SK-N-MC (cell line): ENCODE measurements at places on chromosomes 1 and 21.
A peak's percentile ranks its signal among the peaks of the same experiment; 100 is the strongest.

DNA sequence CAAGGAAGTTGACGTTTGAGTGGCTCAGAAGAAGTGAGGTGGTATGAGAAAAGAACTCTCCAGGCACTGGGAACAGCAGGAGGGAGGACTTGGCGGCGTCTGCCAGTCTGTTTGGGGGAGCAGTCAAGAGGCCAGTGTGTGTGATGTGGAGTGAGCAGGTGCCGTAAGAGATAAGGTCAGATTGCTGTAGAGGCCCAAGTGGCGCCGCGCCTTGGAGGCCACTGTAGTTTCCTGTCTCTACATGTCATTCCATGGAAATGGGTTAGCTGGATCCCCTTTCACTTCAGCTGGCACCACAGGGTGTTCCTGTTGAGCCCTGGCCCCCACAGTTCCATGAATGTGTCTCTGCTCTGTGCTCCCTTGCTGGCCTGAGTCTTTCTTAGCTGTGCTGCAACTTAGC is 35.5 kb upstream of the PTPRF start:
- DNase-seq, result no peak

GRCh38 chr1:90000934-90001676 is 6.2 kb downstream of the ZNF326 start:
- no peak for DNase-seq

- no peak for DNase-seq
Measured at GRCh38 chr1:194809665-194810064, 1623.3 kb upstream of the B3GALT2 start.

DNA sequence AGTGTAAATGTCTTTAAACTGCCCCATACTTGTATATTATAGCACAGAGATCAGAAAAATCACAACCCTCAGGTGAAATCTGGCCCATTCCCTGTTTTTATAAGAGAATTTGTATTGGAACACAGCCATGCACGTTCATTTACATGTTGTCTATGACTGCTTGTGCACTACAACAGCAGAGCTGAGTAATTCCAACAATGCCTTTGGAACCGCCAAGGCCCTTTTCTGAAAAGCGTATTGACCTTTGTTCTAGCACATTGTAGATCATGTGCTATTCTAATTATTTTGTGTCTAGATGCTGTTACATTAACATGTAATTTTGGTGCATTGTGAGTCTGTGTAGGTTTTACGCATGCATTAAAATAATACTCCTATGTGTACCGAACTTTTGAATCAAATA is 339.6 kb downstream of the CHRM3 start:
- no peak for DNase-seq

GRCh38 chr1:175649416-175649815 is 94.0 kb downstream of the TNR start:
- DNase-seq, result no peak

DNA sequence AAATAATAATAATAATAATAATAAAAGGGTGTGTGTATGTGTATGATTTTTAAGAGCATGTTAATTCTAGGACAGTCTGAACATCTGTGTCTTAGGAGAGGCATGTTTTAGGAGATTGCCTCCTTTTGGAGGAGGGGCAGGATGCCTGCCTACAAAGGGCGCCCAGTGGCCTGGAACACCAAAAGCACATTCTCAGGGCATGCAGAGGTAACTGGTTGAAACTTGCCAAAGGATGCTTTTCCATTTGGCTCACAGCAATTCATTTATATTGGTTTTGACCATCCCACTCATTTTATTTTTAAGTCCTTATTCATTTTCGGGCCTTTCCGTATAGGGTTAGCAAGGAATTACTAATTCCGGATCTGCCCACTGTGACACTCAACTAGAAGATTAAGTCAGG is 21.1 kb upstream of the LAMC2 start:
- no peak for DNase-seq

DNA sequence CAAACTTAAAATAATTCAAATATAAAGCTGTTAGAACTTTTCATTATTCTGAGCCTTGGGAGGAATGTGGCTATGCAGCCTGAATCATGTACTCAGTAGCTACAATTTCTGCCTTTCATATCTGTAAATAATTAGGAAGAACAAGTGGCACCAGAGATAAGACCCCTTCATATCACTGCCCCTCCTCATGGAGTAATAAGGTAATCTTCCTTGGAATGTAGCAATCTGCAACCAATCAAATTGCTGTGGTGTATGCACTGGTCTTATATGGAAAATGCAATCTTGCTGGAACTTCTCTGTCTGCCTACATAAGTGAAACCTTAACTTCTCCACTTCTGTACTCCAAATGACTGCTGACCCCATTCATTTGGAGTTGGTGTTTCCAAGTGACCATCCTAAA is 104.4 kb upstream of the VANGL1 start:
- DNase-seq, result no peak

DNA sequence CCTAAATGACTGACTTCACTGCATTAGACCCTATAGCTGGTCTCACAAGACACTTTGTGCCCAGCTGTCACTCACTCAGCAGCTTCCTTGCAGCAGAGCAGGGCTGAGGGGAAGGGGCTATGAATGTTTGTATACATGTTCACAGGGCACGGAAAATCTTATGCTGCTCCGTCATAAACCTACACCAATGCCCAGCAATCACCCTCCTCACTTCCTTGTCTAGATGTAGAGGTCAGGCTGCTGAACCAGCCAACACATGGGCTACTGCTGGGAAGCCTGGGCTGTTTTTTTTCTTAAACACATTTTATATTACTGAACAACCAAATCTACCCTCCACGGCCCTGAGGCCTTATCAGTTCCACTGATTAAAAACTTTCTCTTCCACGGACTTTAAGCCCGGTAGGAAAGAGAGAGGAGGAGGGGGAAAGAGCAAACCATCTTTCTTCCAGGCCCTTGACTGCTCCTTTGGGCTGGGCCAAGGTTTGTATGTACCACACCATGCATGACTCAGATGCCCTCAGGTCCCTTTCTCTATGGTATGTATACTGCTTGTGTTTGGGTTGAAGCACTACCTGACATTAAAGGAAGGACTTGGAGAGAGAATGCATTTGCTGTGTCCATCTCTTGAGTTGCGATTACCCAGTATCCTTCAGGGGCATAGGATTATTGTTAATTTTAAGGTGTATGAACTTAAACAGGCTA is 12.7 kb downstream of the MTFR1L start:
- DNase-seq, result no peak

DNA sequence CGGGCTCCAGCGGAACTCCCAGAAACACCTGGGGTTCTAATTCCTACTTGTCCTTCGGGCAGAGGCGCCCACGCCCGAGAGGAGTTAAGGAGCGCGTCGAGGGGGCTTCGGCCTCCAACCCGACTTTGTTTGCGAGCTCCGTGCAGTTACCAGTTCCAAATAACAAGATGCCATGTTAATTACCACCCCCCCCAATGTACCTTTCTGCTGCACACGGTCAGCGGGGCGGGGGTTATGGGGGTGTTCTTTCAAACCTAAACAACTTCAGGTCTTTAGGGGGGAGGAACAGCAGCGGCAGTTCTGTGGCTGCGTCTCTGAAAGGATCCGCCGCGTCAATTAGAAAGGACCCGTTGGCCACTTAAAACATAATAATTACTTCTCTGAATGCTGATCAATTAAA is 114.8 kb downstream of the PRDM16 start:
- DNase-seq, result no peak

DNA sequence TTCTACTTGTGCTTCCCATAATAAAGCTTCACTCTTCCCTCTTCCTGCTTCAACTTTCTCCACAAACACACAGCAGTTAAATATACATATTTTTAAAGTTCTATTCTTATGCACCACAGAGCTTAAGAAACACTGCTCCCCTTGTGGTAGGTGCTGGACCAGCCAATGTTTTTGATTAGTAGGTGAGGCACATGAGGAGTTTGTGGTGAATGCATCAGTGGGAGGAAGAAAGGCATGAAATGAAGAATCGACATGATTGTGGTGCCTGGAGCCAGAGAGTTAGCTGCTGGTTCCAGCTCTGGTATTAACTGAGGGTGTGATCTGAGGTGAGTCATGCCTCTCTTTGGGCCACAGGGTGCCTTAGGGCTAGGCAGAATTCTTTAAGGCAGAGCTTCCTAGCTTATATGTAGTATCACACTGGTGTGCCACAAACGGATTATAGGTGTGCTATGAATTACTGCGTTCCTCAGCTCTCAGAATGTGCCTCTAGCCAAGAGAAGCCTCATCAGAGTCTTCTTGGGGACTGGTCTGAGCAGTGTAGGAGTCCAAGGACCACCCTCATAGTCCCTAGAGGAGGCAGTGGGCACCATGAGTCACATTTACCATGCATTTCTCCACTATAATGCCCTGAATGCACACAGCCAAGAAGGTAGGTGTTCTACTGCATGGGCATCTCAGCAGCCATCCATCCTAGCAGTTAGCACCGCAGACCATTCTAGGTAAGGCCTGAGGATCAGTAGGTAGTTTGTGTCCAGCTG is 97.4 kb upstream of the SGIP1 start:
- peak; percentile 39 for DNase-seq

- DNase-seq, result no peak
Measured at GRCh38 chr1:193123751-193124150, 1.9 kb downstream of the CDC73 start.

GRCh38 chr1:240385985-240386978 is 225.7 kb downstream of the GREM2 start:
- DNase-seq, result no peak

DNA sequence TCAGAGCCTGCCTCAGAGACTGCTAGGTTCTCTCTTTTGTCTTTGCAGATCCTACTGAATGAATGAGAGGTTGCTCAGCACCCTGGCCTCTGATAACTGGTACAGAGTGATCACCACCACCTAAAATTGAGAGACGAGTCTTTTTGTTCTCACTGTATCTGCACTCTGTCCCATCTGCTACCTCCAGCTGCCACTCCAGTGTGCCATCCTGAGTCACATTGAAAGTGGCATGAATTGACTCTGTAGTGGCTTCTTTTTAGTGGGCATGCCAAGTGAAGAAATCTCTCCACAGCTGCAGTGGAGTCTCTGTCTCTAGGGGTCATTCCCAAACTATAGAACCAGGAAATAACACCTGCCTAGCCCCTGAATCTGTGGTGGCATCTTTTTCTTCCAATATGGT is 14.7 kb downstream of the CAMK1G start:
- DNase-seq, result no peak

- DNase-seq, result no peak
Measured at GRCh38 chr1:183592733-183593132, 2.5 kb upstream of the NCF2 start.

DNA sequence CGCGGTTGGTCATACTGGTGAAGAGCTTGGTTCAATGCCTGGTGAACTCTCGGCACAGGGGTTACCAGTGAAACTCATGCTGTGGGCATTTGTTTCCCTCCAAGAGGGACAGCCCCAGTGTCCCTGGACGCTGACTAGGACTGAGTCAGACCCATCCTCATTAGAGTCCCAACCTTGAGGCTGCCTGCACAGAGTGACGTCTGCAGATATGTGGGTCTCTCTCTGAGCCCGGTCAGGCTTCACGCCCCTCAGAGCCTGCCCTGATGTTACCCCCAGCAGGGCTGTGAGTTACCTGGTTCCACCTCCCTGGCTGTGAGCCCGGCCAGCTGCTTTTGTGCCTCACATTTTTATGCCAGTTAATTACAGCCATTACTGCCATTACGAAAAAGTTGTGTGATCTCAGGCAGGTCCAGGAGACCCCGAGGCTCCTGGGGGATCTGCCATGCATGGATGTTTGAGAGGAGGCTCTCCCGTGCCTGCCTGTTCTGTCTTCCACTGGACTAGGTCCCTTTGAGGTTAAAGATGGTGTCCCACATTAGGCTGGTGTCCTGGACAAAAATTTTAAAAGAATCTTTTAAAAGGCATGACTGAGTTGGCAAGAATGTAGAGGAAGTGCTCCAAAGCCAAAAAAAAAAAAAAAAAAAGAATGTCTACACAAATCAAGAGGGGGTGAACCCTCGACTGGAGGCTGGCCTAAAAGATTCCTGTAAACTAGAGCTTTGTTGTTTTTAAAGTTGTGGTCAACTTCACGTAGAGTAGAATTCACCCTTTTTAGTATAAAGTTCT is 36.6 kb upstream of the PADI1 start:
- DNase-seq, result no peak

GRCh38 chr1:199264283-199264682 is 625.4 kb downstream of the PTPRC start:
- no peak for DNase-seq

- no peak for DNase-seq
Measured at GRCh38 chr1:195886000-195886399, 722.2 kb downstream of the KCNT2 start.

- no peak for DNase-seq
Measured at GRCh38 chr21:26933448-26933847, 33.4 kb downstream of the ADAMTS5 start.

DNA sequence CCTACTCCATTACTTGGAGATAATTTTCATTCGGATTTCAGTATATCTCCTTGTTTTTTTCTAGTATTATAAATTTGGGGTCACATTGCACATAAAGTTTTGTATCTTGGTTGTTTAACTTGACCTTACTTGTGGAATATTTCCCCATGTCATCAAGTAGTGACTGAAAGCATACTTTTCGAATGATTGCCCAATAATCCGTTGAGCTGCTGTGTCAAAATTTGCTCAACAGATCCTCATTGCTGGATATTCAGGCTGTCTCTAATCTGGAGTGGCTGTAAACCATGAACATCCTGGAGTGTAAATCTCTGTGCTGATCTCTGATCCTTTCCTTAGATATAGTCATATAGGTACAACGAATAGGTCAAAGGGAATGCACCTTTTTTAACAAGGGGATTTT is 4.9 kb downstream of the NIPAL3 start:
- DNase-seq, result no peak

- no peak for DNase-seq
Measured at GRCh38 chr1:93143136-93143535, 37.1 kb downstream of the TMED5 start.

- DNase-seq, result no peak
Measured at GRCh38 chr1:106717591-106717990, 338.9 kb upstream of the PRMT6 start.

DNA sequence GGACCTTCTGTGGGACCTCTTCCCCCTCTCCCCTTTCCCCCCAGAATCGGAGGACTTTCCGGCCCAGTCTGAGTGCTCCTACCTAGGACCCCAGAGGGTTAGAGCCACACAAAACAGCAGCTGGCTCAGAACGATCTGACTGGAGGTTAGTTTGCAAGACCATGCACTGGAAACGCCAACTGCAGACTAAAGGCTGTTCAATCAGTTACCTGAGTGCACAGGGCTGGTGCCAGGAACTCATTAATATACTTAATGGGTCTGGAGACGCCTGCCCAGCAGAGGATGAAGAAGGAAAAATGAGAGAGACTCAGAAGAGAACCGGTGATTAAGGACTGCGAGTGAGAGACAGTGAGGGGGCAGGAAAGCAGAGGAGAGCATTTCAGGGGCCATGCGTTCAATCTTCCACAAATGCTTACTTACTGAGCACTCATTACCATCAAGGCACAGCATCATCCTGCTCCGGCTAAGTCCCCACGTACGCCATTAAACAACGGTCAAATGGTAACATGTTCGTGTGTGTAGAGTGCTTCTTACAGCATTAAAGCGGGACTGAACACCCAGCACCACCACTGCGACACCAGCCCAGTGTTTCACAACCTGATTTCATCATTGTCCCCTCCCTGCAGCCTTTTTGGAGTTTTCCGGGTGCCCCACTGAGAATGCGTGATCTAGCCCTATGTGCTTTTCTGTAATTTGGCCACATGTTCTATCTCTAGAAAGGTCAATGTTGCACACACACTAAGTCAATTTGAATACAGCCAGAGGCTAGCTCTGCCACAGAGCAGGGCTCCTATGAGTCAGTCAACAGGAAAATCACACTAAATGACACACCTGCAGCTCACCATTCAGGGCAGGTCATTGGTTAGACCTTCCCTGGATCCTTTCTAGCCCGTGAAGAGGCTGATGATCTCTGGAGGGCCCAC is 7.6 kb downstream of the ENO1 start:
- DNase-seq, result no peak

- DNase-seq, result no peak
Measured at GRCh38 chr1:12597792-12598191, 20.2 kb downstream of the DHRS3 start.
